Activated naive CD8-positive, alpha-beta T cell treated with anti-CD3 and anti-CD28 coated beads for 36 hours (primary cell): ENCODE measurements at places on chromosomes 11 and 22.

DNA sequence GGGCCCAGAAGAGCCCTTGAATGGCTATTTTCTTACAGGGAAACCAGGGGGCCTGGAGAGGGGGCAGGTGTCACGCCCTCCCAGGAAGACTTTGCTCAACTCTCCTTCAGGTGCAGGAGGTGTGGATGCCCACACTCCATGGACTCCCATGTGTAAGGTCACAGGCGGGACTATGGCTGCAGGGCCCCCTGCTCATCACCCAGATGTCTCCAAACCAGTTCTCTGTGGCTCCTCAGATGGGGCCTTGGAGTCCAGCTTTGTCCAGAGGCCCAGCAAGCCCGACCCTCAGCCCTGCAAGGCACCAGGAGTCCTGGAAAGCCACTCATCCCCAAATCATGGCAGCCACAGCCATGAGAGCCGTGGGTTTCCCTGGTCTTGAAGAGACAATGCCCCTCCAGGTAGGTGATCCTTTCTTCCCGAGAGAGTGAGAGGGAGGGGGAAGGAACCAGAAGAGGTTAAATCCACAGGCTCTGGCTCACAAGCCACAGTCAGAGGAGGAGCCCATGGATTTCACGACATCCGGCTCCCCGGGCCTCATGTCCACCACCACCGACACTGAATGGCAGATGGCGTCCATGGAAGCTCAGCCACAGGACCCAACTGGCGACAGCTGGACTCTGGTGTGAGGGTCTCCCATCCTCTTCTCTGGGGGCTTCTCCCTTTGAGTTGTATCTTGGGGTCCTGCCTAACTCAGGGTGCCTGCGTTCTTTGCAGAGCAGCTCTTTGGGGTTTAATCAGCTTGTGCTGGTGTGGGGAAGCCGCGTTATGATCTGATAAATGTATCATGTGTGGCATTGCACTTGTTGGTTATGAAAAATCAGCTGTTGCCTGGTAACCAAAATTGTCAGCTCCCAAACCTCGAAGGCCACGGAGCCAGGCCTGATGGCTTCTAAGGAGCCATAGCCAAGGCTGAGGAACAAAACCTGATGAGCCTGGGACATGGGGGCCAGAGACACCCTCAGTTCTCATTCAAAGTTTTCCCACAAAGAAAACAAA, 620.4 kb downstream of the BRD1 start:
- DNase-seq: no peak

GRCh38 chr11:77187111-77187750, 59.2 kb downstream of the MYO7A start:
- no peak for DNase-seq

DNA sequence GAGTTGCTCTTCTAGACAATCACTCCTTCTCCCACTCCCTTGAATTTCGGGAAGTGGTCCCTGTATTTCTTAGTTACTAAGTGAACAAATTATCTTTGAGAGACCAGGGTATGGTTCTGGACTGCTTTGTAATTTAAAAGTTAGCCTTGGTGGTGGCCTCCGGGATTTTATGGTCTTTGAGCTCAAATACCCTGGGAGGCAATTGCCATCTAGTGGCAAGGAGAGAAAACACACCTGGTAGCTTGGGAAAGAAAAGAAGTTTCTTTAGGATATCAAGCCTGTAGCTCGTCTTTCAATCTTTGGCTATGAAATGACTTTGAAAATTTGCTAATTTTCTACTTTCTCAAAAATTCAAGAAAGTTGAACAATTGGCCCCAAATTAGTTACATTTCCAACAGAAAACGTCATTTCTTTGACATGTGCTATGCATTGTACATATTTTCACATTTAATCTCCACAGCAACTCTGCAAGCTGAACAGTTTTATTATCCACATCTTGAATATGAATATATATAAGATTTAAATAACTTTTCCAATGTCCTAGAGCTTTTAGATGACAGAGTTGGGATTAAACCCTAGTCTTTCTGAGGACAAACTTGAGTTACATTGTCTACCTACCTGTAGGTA, 39.1 kb downstream of the MMP27 start:
- DNase-seq: peak; percentile 4

DNA sequence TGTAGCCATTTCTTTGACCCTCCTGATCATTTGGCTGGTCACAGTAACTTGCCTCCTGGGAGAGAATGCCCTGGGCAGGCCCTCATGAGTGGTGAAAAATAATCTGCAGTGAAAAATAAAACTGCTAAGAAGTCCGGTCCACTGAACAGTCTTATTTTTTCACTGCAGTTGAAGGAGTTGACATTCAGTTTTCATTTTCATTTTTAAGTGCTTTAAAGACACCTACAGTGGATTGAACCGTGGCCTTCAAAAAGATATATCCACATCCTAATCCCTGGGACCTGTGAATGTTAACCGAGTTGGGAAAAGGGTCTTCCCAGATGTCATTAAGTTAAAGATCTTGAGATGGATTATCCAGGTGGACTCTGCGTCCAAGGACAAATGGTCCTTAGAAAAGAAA, 153.6 kb upstream of the GRK3 start:
- DNase-seq: no peak

DNA sequence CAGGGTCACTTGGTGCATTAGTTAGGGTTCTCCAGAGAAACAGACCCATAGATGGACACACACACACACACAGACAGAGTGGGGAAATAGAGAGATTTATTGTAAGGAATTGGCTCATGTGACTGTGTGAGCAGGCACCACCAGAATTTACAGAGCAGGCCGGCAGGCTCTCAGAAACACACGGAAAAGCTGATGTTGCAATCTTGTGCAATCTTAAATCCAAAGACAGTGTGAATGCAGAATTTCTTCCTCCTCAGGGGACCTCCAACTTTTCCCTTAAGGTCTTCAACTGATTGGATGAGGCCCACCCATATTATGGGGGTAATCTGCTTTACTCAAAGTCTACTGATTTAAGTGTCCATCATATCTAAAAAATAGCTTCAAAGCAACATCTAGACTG, 49.8 kb downstream of the APIP start:
- DNase-seq: no peak

DNA sequence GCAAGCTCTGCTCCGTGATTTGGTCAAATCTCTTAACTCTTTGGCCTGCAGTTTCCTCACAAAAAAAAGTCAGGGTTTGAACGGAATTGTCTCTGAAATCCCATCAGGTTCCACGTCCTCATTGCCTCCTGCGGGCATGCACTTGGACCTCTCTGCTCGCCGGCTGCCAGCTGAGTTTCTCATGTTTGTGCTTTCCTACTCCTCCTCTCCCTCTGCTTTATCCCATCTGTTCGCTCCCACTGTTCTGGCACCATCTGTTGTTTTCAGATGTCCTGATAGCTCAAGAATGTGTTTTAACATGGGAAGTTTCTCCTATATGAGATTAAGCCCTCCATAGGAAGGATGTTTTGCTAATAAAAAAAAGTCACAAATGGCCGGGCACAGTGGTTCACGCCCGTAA, 49.4 kb upstream of the ARHGAP42 start:
- no peak for DNase-seq

GRCh38 chr11:112290493-112290850, 29.8 kb upstream of the PLET1 start:
- no peak for DNase-seq

GRCh38 chr11:41003339-41004282, 455.8 kb downstream of the LRRC4C start:
- no peak for DNase-seq

DNA sequence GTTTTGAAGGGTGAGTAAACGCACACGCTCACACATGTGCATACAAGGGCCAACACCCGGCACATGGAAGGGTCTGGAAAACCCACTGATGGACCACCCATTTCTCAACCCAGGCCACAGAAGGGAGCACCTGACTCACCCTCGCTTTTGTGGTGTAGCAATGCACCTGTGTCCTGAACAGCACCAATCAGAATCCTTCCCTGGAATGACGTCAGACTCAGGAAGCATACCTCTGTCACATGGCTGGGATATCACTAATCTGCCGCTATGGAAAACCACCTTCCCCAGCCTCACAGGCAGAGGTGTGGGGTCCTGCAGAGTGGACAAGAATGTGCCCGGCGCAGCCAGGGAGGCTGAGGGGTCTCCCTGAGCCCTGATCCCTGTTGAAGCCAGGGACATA, 9.0 kb upstream of the OSM start:
- no peak for DNase-seq
